ENCODE measurements at places on chromosomes 4 and X. TPM values are rescaled to one million over a fixed set of nuclear protein-coding genes. Genes with fewer than 3 reads are reported as not detected.

DNA sequence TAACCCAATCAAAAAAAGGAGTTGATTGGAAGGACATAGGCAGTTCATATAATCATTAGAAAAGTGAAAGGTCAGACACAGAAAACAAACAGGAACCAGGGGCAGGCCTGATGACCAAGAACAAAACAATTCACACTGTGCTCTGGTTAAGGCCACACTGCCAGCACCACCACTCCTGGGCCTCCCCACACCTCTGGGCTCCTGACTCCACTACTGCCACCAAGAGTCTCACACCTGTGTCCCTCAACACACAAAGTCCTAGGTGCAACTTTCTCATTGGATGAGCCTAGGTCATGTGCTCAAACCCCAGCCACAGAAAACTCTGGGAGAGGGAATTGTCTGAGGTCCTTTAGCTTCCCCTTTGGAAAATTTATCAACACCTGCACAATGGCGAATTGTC is 11.1 kb upstream of the FAM9C start:
- H3K36me3 ChIP-seq: peaks cover 35% of the 10 kb centered on the region
- no peak for DNase-seq
- no peak overlapping the region for H3K27ac ChIP-seq
- no peak overlapping the region for H3K4me3 ChIP-seq
- H3K27me3 ChIP-seq: no peaks in the 10 kb centered on the region

- H3K27me3 ChIP-seq: no peaks in the 10 kb centered on the region
- peak overlapping the region; percentile 7 for H3K4me3 ChIP-seq
- H3K4me1 ChIP-seq: peaks cover 49% of the 10 kb centered on the region
- H3K36me3 ChIP-seq: peaks cover 8% of the 10 kb centered on the region
Observed at GRCh38 chrX:10110984-10111363, 45.8 kb upstream of the CLCN4 start.

GRCh38 chr4:121272526-121272925 is 108.3 kb downstream of the QRFPR start:
- no peak overlapping the region for H3K4me3 ChIP-seq
- peaks cover 5% of the 10 kb centered on the region for H3K4me1 ChIP-seq
- H3K27ac ChIP-seq: no peak overlapping the region
- peaks cover 8% of the 10 kb centered on the region for H3K27me3 ChIP-seq
- no peaks in the 10 kb centered on the region for H3K36me3 ChIP-seq
- no peak for DNase-seq

- no peak for DNase-seq
- H3K27me3 ChIP-seq: no peaks in the 10 kb centered on the region
- H3K4me3 ChIP-seq: no peak overlapping the region
- no peaks in the 10 kb centered on the region for H3K36me3 ChIP-seq
- no peak overlapping the region for H3K27ac ChIP-seq
- no peaks in the 10 kb centered on the region for H3K4me1 ChIP-seq
Observed at GRCh38 chrX:48043056-48043455, 28.4 kb downstream of the ZNF630 start.

GRCh38 chr4:112508356-112508755 is 7.6 kb downstream of the NEUROG2 start:
- no peak overlapping the region for H3K27ac ChIP-seq
- peaks cover 27% of the 10 kb centered on the region for H3K4me1 ChIP-seq
- DNase-seq: no peak

GRCh38 chr4:165299399-165300060 is 27.9 kb upstream of the MSMO1 start:
- DNase-seq: no peak
- H3K36me3 ChIP-seq: peaks cover 45% of the 10 kb centered on the region
- H3K27ac ChIP-seq: no peak overlapping the region
- H3K27me3 ChIP-seq: no peaks in the 10 kb centered on the region
- H3K4me3 ChIP-seq: no peak overlapping the region
- H3K4me1 ChIP-seq: peaks cover 39% of the 10 kb centered on the region

DNA sequence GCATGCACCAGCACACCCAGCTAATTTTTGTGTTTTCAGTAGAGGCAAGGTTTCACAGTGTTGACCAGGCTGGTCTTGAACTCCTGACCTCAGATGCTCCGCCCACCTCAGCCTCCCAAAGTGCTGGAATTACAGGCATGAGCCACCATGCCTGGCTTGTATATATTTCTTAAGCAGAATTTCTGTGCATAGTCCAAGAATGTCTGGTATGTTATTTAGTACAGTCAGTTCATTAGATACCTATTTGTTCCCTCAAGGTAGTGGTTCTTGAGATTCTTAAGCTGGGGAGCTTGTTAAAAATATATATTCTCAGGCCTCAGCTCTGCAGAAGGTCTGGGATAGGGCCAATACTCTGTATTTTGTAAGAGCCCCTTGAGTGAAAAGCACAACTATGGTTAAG is 4.6 kb upstream of the SERTM2 start:
- no peak overlapping the region for H3K4me3 ChIP-seq
- H3K27ac ChIP-seq: no peak overlapping the region
- no peak for DNase-seq
- no peaks in the 10 kb centered on the region for H3K36me3 ChIP-seq
- H3K4me1 ChIP-seq: no peaks in the 10 kb centered on the region
- H3K27me3 ChIP-seq: peaks cover 5% of the 10 kb centered on the region

Gene ZNF330
- 39.5 TPM for total RNA-seq

- H3K36me3 ChIP-seq: peaks cover 6% of the 10 kb centered on the region
- H3K4me1 ChIP-seq: no peaks in the 10 kb centered on the region
- no peak overlapping the region for H3K4me3 ChIP-seq
- H3K27me3 ChIP-seq: no peaks in the 10 kb centered on the region
- DNase-seq: no peak
Observed at GRCh38 chr4:55458164-55458563, 62.4 kb downstream of the TMEM165 start.

GRCh38 chr4:102503301-102503746 is 2.2 kb downstream of the NFKB1 start:
- no peaks in the 10 kb centered on the region for H3K27me3 ChIP-seq
- H3K27ac ChIP-seq: peak overlapping the region; percentile 95
- peaks cover 41% of the 10 kb centered on the region for H3K4me1 ChIP-seq
- peak overlapping the region; percentile 98 for H3K4me3 ChIP-seq

GRCh38 chr4:181549576-181550188 is 693.5 kb upstream of the TENM3 start:
- no peaks in the 10 kb centered on the region for H3K36me3 ChIP-seq
- no peak overlapping the region for H3K4me3 ChIP-seq
- H3K4me1 ChIP-seq: no peaks in the 10 kb centered on the region
- no peaks in the 10 kb centered on the region for H3K27me3 ChIP-seq
- no peak overlapping the region for H3K27ac ChIP-seq

GRCh38 chrX:29652484-29652883 is 562.9 kb upstream of the MAGEB2 start:
- DNase-seq: no peak
- no peaks in the 10 kb centered on the region for H3K27me3 ChIP-seq
- no peaks in the 10 kb centered on the region for H3K4me1 ChIP-seq
- no peaks in the 10 kb centered on the region for H3K36me3 ChIP-seq
- H3K27ac ChIP-seq: no peak overlapping the region
- H3K4me3 ChIP-seq: no peak overlapping the region

Gene NFKB1
- total RNA-seq: 142 TPM

Gene UCHL1
- total RNA-seq: not detected

DNA sequence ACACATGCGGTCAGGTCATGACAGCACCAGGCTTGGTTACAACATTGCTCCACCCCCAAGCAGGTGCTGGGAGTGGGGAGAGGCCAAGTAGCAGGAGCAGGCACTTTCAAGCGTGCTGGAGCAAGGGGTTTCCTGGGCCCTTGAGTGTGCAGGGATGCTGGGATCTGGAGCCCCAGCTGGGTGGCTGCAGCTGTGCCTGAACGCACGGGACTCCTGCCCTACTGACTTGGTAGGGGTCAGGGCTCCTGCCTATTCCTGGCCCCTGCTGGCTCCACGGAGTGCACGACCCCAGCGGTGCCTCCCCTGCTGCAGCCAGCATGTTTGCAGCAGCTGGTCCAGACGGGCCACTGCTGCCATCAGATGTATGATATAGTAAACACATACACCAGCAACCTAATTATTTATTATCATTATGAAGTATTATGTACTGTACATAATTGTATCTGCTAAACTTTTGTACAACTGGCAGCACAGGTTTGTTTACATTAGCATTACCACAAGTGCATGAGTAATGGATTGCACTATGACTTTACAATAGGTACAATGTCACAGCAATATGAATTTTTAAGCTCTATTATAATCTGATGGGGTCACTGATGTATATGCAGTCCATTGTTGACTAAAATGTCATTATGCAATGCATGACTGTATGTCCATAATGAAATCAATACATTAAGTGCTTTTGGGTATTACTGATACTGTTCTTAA is 620.6 kb downstream of the RAPGEF2 start:
- H3K27ac ChIP-seq: no peak overlapping the region
- H3K36me3 ChIP-seq: no peaks in the 10 kb centered on the region
- no peak for DNase-seq
- H3K27me3 ChIP-seq: no peaks in the 10 kb centered on the region
- no peak overlapping the region for H3K4me3 ChIP-seq
- no peaks in the 10 kb centered on the region for H3K4me1 ChIP-seq

Measured in activated CD4-positive, alpha-beta T cell treated with anti-CD3 and anti-CD28 coated beads, Interleukin-2, amount 10 ng/mL, durations not matched to agents 7 days and 5 days (primary cell).